ENCODE measurements at places on chromosomes 7 and 10. TPM values are rescaled to one million over a fixed set of nuclear protein-coding genes. Genes with fewer than 3 reads are reported as not detected.

Gene SOSTDC1
- total RNA-seq = 13.9 TPM

DNA sequence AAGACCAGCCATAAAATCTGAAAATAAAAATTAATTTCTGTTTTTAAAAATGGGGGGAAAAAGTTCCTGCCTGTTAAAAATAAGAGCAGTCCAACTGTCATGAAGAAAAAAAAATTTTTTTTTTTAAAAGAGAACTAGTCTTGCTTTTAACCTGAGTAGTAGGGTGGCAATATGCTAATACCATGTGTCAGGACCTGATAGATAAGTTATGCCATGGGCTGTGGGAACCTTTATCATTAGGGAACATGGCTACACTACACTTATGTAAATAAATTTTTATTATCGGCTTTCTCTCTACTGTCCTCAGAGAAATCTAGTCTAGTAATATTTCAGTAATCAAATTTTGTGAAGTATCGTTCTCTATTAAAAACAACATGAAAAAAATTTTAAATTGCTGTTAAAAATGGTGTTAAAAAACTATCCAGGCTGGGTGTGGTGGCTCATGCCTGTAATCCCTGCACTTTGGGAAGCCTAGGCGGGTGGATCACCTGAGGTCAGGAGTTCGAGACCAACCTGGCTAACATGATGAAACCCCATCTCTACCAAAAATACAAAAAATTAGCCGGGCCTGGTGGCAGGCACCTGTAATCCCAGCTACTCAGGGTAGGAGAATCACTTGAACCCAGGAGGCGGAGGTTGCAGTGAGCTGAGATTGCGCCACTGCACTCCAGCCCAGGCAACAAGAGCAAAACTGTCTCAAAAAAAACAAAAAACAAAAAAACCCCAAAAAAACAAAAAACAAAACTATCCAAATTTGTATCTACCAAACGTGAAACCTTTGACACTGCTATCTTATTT is 20.7 kb downstream of the NT5C3A start:
- no peak for DNase-seq

Gene ANKRD30A
- not detected for total RNA-seq

DNA sequence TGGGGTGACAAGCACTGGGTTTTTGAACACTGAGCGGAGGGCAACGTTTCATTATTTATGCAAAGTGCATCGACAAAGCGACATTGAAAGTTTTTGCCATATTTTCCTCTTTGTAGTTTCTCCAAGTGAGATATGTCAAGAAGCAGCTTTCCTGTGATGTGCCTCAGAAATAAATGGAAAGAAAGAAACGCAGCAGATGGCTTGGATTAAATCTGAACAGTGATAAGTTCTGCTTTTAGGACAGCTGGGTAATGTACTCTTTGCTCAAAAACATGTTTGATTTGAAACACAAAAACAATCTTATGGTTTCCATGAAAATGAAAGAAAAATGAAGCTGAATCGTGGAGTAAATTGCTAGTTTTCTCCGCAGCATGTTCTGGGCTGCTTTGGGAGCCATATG is 166.3 kb downstream of the PTPRN2 start:
- no peak for DNase-seq

Gene GALNT17
- not detected for total RNA-seq

DNA sequence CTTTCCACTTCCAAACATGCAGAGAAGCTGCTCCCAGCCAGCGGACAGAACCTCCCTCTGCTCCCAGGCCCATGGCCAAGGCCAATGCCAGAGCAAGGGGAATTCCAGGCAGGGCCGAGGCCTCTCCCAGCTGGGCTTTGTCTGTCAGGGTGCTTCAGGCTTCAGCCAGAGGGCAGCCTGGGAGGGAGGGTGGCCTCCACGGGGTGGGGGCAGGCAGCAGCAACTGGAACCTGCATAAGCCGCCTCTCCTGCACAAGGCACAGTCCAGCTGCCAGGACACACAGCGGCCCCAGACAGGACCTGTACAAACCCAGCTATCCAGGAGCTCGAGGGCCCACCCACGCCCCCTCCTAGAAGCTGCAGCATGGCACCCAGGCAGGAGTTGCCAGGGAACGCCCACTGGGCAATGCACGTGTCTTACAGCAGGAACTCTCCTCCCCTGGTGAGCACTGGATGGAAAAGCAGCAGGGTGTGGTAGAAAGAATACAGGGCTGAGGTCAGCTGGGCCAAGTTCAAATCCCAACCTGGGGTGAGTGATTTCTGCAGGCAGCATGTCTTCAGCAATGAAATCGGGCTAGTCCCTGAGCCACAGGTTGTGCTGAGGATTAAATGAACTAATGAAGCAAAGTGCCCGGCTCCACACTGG is 7.6 kb downstream of the FAM53B start:
- no peak for DNase-seq

Gene ACSM6
- total RNA-seq = not detected

Gene METTL27
- 14.3 TPM for total RNA-seq

- DNase-seq = peak; percentile 57
These were observed 19.9 kb upstream of the TRUB1 start for GRCh38 chr10:114917927-114918672.

Gene IFIT1
- 52.3 TPM for total RNA-seq

GRCh38 chr10:131461093-131461492 is 149.6 kb upstream of the TCERG1L start:
- DNase-seq = no peak

- no peak for DNase-seq
These were observed 205.1 kb downstream of the CREB5 start for GRCh38 chr7:28617308-28617880.

Gene OPTN
- 60.6 TPM for total RNA-seq

DNA sequence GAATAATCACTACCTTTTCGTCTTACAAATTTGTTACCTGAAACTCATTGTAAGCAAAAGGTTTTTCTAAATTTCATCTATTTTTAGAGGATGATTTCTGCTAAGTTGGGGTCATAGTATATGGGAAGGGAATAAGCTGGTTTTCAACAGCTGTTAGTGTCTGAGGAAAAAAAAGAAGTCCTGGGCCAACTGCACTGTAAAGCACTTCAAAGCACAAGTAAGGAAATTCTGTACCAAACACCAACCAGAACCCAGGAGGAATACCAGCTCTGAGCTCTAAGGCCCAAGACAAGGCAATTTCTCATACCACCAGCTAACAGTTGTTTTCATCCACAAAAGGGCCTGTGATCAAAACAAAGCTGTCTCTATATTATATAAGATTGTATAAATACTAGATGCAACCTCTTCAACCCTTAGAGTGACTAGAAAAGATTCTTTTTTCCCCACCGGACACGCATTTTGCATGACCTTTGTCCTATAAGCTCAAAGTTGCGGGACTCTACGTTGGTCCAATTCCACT is 6.1 kb upstream of the MEOX2 start:
- no peak for DNase-seq

DNA sequence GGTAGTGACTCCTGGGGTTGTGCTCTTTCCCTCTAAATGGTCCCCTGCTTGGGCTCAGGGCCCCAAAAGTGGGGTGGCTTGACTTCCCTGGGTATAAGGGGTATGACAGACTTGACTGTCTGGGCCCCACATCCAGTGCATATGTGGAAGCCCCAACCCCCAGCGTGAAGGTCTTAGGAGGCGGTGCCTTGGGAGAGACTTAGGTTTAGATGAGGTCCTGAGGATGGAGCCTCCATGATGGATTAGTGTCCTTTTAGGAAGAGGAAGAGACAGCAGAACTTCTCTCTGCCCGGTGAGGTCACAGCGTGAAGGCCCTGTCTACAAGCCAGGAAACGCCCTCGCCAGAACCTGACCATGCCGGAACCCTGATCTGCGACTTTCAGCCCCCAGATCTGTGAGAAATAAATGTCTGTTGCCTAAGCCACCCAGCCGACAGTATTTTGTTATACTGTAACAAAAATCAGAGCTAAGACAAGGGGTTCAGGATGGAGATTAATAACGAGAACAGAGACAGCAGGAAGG is 23.8 kb downstream of the PODXL start:
- no peak for DNase-seq

GRCh38 chr10:62426086-62426485 is 51.9 kb downstream of the ZNF365 start:
- DNase-seq = peak; percentile 12

Gene IL6
- total RNA-seq = 20.7 TPM

DNA sequence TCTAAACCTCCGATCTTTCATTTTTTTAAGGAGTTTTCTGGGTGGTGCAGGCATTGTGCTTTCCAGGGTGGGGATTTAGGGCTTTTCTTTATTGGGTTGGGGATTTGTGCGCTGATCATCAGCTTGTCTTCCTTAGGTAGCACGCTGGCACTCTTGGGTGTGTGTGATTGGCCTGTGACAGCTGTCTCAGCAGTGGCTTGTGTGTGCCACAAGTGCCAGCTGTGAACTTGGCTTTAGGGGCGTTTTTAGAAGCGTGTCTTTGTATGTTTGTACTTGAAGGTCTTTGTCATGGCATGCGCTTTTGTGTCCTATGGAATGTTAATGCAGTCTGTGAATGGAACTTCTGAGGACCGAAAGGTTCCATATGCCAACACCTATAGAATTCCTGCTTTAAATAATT is 788 bp downstream of the AKAP9 start:
- DNase-seq = no peak
